Activated T-helper 1 cell treated with Interleukin-2 at 50 U/mL for 16 hours (primary cell): ENCODE measurements at places on chromosomes 13 and 19.

DNA sequence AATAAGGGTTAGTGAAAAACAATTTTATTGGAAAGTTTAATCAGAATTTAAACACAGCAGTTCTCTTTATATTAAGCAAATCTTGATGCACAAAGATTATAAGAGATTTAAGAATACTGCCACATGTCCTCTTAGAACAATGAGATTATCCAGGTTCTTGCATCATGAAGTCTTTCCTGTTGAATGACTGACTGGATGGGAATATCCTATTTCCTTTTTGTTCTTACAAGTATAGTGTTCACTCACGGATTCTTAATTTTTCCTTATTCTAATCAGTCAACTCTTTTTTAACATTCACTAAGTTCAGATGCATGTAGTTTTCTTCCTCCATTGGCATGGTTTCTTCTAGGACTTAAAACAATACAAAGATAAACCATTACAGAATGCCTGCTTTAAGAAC lies 10.1 kb downstream of the URI1 start:
- no peak for DNase-seq

DNA sequence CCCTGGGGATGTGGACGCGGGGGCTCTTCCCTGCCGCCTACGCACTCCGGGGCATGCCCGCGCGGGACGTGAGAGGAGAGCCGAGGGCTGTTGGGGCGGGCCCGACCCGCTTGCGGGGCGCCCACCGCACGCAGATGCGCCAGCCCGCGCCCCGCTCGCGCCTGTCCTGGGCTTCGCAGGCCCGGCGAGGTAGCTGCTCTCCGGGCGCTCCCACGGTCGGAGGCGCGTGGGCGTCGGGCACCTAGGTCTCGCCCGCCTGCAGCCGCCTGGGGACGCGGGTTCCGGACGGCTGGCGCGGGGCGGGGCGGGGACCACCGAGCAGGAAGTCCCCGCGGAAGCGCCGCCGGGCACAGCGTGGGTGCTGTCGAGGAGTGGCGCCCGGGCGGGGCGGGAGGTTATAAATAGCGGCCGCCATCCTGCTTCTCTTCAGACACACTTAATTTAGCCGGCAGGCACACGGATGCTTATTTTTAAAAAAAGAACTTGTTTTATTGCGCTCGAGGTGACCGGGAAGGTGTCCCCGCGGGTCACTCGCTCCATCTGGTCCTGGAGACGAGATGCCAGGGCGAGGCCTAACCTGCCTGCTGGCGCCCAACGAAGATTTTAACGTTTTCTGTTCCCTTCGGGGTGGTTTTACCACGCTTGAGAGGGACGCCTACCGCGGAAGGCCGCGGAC lies 561 bp upstream of the GJA3 start:
- DNase-seq = peak; percentile 30

- DNase-seq = no peak
Observed at GRCh38 chr19:11673608-11674041, 65.1 kb downstream of the ZNF823 start.

GRCh38 chr19:31529121-31529520 lies 179.9 kb upstream of the TSHZ3 start:
- DNase-seq = no peak

DNA sequence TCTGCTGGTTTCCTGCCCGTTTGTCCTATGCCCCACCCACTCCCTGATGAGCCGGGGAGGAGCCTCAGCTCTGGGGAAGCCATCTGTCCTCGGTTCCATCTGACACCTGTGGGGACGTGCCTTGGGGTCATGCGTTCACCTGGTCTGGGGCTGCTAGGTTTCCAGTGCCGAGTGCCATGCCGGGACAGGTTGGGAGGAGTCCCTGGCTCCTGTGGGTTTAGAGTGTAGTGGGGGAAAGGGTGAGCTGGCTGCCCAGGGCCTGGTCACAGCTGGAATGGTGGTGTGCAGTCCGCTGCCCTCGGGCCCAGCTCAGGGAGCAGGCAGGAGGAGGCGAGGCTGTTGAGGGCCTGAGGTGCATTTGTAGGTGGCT lies 2.5 kb downstream of the KDM4B start:
- DNase-seq = no peak

- no peak for DNase-seq
Observed at GRCh38 chr13:111911754-111912452, 155.0 kb upstream of the SOX1 start.

DNA sequence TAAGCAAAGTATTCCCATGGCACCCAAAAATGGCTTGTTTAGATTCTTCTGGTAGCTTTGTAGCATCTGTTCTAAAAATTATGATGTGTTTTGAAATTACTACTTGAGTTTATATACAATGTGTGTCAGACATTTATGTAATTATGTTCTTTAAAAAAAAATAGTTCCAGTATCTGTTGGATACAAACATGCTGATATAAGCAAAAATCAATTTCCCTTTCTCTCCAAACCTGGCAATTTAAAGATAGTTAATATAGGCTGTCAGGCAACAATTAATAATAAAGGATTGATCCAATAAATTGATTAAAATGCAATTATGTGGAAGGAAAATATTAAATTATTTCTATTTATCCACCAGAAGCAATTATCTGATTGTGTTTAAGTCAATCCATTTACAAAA lies 41.7 kb downstream of the OXGR1 start:
- no peak for DNase-seq

DNA sequence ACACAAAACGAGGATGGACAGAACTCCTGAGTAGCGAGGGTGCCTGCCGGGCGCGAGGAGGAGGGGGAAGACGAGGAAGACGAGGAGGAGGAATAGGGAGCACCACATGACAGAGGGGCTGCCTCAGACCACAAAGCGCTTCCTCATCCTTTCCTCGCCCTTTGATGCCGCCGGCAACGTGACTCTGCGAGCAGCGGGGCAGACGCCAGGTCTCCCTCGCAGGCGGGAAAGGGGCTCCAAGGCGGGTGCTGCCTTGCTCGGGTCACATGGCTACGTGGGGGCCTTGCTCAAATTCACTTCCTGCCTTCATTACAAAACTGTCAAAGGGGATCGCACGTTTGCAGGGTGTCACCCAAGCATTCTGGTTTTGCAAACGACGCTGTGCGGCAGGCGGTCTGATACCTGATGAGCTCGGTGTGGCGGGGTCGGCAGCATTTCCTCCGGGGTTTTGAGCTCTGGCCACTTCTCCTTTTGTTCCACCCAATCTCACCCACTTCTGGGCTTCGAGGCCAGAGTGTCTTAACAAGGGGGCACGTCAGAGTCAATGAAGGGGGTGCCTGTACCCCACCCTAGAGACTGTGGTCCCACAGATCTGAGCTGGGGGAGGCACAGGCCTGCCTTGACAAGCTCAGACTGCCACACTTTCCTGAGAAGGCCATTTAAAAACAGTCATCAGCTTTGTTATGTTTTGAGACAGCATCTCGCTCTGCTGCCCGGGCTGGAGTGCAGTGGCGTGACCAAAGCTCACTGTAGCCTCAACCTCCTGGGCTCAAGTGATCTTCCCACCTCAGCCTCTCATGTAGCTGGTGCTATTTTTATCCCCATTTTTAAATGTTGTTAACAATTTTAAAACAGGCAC lies 14.9 kb downstream of the MAP2K2 start:
- DNase-seq = peak; percentile 64

GRCh38 chr13:100361504-100361903 lies 227.1 kb downstream of the GGACT start:
- no peak for DNase-seq

DNA sequence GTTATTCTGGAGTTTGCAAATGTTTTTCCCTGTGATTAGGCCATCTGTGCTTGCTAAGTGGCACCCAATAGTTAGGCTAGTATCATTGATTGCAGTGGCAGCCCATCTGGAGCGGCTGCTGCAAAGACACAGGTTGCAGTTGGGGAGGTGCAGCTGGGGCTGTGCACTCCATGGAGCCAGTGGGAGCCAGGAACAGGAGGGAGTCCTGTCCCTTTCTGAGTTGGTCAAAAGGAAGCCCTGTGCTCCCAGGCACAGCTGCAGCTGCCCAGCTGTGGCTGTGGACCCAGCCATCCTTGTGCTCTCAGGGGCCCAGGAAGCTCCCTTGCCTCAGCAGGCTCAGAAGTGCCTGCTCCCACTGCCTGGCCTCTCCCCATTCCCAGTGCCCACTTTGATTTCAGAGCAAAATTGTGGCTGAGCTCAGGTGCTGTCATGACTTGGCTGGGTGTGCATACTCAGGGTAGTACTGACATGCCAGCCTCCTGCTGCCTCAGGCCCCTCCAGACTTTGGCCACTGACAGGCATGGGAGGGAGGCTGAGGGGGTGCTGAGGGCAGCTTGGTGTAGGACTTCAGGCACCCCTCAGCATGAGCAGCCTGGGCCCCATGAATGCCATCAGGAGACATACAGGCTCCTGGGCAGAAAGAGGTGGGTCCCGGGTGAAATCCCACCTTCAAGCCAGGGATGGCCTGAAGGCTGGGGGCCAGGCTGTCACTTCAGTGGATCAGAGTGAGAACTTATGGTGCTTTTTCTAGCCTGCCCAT lies 270.6 kb downstream of the PCDH20 start:
- DNase-seq = no peak
